Muscle of arm (tissue), 14 donors: ENCODE measurements at places on chromosomes 1 and 21. TPM values are rescaled to one million over a fixed set of nuclear protein-coding genes. Genes with fewer than 3 reads are reported as not detected.

KRTCAP2 gene
- 113 TPM for polyA plus RNA-seq

PITHD1 gene
- polyA plus RNA-seq, result 32.9 TPM

FAM43B gene
- 0.61 TPM for polyA plus RNA-seq

FGR gene
- polyA plus RNA-seq, result not detected

SPATA21 gene
- 0.27 TPM for polyA plus RNA-seq

AMY2A gene
- not detected for polyA plus RNA-seq

TRAF3IP3 gene
- 1.4 TPM for polyA plus RNA-seq

UBASH3A gene
- polyA plus RNA-seq, result 0.17 TPM

PALMD gene
- 141 TPM for polyA plus RNA-seq

ATP6V1G3 gene
- polyA plus RNA-seq, result not detected

KRTAP26-1 gene
- polyA plus RNA-seq, result not detected

F3 gene
- polyA plus RNA-seq, result 4.0 TPM
